Renal cortical epithelial cell (primary cell): ENCODE measurements at places on chromosomes 11 and 22. TPM values are rescaled to one million over a fixed set of nuclear protein-coding genes. Genes with fewer than 3 reads are reported as not detected.
A peak's percentile ranks its signal among the peaks of the same experiment; 100 is the strongest.

DNA sequence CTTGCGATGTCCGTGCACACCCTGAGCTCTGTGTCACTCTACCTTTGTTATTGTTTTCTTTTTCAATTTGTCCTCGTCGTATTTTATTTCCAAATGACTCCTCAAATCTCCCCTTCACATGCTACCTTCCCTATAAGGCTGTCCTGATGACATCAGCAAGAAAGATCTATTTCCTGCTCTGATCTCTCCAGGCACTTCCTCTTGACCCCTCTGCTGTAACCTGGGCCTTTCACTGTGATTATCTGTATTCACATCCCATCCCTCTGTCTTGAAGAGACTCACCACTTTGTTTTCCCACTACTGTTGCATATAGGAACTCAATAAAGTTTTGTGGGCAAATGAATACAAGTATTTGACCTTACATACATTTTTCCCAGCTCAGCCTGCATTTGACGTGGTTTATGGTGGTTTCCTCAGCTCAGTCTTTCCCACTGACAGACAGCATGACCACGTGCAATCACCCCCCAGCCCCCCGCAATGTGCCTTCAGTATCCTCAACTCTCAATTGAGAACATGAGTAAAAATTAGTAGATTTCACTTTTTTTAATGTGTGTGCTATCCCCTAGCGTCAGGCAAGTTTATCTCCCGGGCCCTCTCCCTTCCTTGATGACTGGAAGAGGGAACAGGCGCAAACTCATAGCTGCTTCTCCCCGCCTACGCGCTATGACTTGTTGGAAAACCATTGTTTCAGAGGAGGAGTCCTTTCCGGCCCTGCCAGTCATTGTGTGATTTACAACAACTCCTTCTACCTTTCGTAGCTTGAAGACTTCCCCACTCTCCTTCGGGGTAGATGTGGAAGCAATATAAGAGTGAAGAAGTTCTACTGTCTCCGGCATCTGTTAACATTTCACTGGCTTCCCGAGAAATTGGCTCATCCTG is 498.5 kb downstream of the NTM start:
- DNase-seq = no peak

The NCR3LG1 gene
- total RNA-seq = 0.99 and 2.1 TPM in 2 replicates

The ELF5 gene
- 0.35 TPM in 1 of 2 replicates, not detected in the other for total RNA-seq

DNA sequence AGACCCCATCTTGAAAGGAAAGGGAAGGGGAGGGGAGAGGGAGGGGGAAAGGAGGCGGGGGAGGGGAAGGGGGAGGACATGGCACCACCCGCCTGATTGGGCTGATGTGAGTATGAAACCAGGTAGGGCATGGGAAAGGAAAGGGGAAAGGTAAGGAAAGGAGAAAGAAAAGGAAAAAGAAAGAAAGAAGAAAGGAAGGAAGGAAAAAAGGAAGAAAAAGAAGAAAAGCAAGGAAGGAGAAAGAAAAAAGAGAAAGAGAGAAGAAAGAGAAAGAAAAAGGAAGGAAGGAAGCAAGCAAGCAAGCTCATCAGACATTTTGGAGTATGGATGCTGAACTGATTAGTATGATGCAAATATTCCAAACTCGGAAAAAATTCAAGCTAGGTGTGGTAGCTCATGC is 36.0 kb upstream of the TFIP11 start:
- no peak for DNase-seq

DNA sequence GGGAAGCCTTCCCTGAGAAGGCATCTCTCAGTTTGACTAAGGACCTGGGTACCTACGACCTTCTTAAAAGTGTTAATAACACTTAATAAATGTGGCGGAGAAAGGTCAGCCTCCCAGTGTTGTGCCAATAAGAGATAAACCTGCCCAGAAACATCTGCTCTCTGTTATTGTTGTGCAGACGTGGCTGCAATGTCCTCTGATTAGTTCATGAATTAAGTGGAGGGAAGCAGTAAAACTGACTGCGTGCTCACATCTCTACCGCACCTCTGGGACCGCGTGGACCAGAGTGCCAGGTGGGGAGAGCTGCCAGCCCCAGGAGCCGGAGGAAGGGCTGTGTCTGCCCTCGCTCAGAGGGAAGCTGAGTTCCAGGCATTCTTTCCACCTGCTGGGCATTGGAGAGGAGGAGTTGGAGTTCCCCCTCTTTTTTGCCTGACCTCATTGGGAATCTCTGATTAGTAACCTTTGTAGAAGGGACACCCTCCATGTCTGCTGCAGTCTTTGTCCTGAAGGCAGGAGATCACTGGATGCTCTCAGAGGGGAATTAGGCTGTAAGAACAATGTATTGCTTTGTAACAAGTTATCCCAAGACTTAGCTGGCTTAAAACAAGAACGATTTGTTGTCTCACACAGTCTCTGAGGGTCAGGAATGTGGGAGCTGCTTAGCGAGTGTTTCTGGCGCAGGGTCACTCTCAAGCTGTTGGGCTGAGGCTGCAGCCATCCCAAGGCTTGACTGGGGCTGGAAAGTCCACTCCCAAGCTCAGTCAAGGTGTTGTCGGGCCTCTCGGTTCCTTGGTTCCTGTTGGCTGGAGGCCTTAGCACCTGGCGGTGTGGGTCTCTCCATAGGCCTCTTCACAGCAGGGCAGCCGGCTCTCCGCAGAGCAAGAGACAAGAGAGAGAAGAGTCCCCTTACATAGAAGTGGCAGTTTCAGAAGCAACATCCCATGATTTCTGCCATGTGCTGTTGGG is 247.6 kb upstream of the TBCEL start:
- DNase-seq = no peak

DNA sequence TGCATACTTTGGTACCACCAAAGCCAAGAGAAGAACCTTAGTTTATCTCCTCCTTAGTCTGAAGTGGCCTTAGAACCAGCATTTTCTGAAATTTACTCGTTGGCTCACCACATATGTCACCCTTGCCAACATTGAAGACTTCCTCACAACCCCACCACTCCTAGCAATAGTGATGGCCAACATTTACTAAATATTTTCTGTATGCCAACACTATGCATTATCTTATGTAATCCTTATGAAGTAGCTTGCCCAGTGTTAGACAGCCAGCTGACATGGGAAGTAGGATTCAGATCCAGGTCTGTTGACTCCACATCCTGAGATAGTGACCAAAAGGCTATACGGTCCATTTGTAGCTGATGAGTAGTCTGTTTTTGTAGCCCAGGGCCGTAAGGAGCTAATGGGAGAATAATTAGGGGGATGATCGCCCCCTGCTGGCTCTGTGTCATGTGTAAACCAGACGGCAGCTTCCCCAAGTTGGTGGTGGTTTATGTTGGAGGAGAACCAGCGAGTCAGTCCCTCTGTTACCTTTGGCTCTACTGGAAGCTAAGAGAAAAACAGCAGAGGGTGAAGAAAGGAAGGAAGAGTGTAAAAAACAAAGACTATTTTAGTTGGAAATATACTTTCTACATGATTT is 120.5 kb upstream of the RASSF10 start:
- peak; percentile 86 for DNase-seq

GRCh38 chr22:43364169-43364435 is 20.9 kb upstream of the SCUBE1 start:
- DNase-seq = no peak

- peak; percentile 69 for DNase-seq
These were observed 10.7 kb upstream of the RPS3 start for GRCh38 chr11:75388386-75389275.

DNA sequence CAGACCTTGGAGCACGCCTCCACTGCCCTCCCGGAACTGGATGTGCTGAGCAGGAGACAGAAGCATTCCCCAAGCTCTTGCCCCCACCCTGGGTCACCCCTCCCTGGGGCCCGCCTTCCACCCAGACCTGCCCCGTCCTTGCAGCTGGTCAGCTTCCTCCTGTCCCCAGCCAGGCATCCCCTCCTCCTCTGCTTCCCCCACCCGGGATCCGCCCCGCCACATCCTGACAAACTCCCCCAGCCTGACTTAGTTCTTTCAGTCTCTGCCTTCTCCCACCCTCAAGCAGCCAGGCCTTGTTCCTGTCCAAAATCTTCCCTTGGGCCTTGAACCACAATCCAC is 1.1 kb upstream of the PLXNB2 start:
- no peak for DNase-seq

The C11orf97 gene
- 0.20 TPM in 1 of 2 replicates, not detected in the other for total RNA-seq

The TP53AIP1 gene
- total RNA-seq = 0.10 TPM in 1 of 2 replicates, not detected in the other

DNA sequence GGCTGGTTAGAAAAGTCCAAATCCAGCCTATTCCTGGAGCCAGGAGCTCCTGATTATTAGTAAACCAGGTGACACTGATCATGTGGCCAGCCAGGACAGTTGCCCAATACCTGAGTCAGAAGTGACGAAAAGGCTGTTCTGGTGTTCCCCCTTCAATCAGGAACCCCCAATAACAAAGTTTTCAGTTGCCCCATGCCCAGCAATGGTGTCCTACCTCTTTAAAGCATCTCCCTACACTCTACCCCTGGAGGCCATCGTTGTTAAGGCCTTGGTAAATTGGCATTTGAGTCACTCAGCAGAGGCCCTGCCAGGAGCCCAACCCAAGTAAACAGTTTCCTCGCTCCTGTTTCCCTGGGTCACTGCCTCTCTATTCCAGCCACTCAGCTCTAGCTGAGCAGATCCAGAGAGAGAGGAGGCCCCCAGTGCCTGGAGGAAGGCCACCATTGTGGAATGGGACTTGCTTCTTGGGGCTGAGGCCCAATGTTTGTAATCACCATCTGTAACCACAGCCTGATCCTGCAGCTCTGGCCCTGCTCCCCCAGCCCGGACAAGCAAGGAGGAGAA is 25.0 kb downstream of the ARHGAP1 start:
- DNase-seq = peak; percentile 84

The OR2AG2 gene
- 0.25 and 0.35 TPM in 2 replicates for total RNA-seq

The HTR3A gene
- 0.35 TPM in 2 replicates for total RNA-seq

GRCh38 chr22:25192406-25192805 is 7.3 kb upstream of the CRYBB3 start:
- no peak for DNase-seq

The LRRC51 gene
- 6.8 and 11.7 TPM in 2 replicates for total RNA-seq

The STX5 gene
- total RNA-seq = 23.1 and 38.8 TPM in 2 replicates

GRCh38 chr11:41955066-41955465 is 495.6 kb upstream of the LRRC4C start:
- DNase-seq = no peak

DNA sequence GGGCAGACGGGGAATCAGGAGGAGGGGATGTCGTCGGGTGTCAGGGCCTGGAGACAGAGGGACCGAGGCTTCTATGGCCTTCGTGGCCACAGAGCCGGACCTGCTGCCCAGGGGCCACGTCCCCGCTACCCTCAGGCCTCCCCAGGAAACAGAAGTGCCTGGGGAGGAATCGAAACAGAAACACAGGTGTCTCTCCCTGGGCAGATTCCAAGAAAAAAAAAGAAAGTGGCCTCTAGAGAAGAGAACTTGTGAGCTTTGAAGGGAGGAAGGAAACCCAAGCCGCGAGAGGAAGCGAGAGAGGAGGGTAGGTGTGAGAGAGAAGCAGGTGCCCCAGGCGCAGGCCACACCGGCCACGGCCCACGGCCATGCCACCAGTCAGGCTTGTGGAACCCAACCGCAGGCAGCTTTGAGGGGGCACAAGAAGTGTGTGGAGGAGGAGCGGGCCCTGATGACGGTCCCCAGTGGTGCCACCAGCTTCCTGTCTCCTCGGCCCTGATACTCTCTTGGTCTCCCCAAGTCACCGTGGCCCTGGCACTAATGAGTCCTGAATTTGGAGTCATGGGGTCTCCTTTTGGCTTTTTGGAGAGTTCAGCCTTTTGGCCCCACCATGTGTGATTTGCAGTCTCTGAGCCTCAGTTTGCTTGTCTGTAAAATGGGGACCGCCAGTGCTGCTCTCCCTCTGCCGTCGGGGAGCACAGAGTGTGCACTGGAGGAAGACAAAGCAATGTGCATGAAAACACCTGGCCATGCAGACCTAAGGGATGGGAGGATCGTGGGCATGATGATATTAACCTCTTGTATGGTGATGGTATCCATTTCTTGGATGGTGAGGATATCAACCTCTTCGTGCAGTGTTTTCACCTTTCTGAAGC is 25.2 kb downstream of the LIF start:
- DNase-seq = no peak

The TECTA gene
- 0.17 and 0.50 TPM in 2 replicates for total RNA-seq

The ME3 gene
- 28.8 and 33.0 TPM in 2 replicates for total RNA-seq
